Caco-2 (cell line): ENCODE measurements at places on chromosomes 4 and X. TPM values are rescaled to one million over a fixed set of nuclear protein-coding genes. Genes with fewer than 3 reads are reported as not detected.

SULT1B1 gene
- 0.86 and 1.00 TPM in 2 replicates for total RNA-seq

NAP1L3 gene
- total RNA-seq: not detected in 2 replicates

NUP62CL gene
- total RNA-seq: 1.00 and 1.5 TPM in 2 replicates

ERVMER34-1 gene
- total RNA-seq: 73.3 and 85.6 TPM in 2 replicates

FBXL5 gene
- 29.1 and 32.7 TPM in 2 replicates for total RNA-seq

ZNF827 gene
- 4.4 and 5.3 TPM in 2 replicates for total RNA-seq

TGIF2LX gene
- not detected in 2 replicates for total RNA-seq

SYTL4 gene
- total RNA-seq: 4.1 and 6.1 TPM in 2 replicates

RHOXF2 gene
- total RNA-seq: not detected in 2 replicates

ZNF157 gene
- total RNA-seq: not detected in 2 replicates

GRCh38 chr4:183919141-183919540 is 14.0 kb downstream of the STOX2 start:
- no peak for DNase-seq

GRCh38 chrX:69162361-69162865 is 2.8 kb downstream of the PJA1 start:
- DNase-seq: no peak

GRCh38 chrX:12956704-12957534 is 18.0 kb upstream of the TMSB4X start:
- DNase-seq: no peak

DNA sequence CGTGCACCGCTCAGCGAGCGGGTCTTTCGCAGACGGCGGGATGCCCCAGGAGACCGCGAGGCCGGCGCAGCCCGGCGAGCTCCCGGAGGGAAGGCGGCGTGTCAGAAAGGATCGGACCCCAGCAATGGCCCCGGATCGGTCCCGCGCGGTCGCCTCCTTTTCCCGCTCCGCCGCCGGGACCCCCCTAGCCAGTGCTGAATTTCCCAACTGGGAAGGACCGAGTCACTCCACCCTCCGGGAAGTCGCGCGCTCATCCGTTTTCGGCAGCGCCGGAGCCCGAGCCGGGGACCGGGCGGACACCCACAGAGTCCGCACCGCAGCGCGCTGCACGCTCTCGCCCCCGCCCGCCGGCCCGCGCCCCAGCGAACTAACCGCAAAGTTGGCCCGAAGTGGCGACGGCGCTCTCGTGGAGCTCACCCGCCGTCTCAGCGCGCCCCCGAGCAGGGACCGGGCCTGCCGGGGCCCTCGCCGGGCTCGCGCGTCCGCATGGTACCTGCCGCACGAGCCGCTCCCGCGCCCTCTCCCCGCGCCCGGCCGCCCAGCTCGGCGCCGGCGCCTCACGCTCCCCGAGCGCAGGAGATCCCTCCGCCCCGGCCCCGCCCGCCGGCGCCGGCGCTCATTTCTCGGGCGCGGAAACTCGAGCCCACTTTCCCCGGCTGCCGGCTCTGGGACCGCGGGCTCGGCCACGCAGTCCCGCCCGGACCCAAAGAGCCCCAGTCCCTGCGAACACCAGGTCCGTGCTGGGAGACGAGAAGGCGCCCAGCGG is at the start of gene FAT1:
TSS of gene FAT1 (minus strand) at position 565 of the 766 bp plus-strand sequence. CDS start 14,029 bp downstream, outside the sequence.
- peak; percentile 62 for DNase-seq

DNA sequence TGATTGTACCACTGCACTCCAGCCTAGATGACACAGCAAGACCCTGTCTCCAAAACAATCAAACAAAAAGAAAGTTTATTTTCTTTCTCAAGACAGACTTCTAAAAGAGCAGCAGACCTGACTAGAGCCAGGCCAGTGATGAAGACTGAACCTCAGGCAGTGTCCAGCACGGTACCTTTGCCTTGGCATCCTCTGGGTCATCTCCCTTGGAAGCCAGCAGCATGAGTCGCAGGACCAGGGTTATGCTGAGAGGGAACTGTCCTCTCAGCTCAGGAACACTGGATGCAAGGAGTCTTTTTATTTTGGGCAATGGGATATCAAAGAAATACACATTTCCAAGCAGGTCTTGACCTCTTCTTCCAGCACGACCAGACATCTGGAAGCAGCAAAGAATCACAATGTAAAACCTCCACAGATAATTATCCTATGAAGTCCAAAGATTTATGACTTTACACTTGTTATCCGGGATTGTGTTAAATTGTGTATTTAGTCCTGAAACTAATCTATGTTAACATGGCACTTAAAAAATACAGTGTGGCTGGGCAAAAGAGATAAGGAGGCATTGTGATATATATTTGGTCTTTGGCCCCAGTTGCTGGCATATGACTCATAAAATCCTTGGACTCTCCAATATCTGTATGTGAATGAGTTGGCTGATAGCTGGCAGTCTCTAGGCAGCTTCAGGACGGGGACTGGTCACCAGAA is 66.0 kb upstream of the DDX60 start:
- peak; percentile 38 for DNase-seq

- no peak for DNase-seq
Observed at GRCh38 chr4:177964061-177964460, 521.8 kb upstream of the AGA start.

DNA sequence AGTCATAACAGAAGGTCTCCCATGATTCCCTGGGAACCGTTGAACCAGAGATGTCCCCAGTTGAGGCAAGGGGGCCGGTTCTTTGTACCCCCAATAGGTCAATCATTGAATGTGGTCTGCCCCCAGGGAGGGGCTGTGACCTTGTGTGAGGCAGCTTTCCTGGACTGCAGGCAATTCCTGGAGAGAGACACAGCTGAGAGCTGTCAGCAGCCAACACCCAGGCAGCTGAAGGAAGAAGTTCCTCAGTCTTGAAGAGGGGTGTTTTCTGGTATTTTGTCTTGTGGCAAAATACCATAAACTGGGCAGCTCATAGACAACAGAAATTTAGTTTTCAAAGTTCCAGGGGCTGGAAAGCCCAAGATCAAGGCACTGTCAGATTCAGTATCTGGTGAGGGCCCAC is 185.7 kb upstream of the ATP6AP2 start:
- DNase-seq: no peak
